ENCODE measurements at places on chromosomes 7 and 10. TPM values are rescaled to one million over a fixed set of nuclear protein-coding genes. Genes with fewer than 3 reads are reported as not detected.
A peak's percentile ranks its signal among the peaks of the same experiment; 100 is the strongest.

GRCh38 chr10:103781329-103782061, 73.9 kb downstream of the SH3PXD2A start:
- DNase-seq, result peak; percentile 67

GRCh38 chr7:117137868-117138267, 184.6 kb downstream of the ST7 start:
- no peak for DNase-seq

- no peak for DNase-seq
Observed at GRCh38 chr10:76453997-76454396, 1022.6 kb downstream of the LRMDA start.

The TET1 gene
- 1.5 TPM for total RNA-seq

- DNase-seq, result no peak
Observed at GRCh38 chr7:139345042-139345441, 3.9 kb downstream of the FMC1 start.

DNA sequence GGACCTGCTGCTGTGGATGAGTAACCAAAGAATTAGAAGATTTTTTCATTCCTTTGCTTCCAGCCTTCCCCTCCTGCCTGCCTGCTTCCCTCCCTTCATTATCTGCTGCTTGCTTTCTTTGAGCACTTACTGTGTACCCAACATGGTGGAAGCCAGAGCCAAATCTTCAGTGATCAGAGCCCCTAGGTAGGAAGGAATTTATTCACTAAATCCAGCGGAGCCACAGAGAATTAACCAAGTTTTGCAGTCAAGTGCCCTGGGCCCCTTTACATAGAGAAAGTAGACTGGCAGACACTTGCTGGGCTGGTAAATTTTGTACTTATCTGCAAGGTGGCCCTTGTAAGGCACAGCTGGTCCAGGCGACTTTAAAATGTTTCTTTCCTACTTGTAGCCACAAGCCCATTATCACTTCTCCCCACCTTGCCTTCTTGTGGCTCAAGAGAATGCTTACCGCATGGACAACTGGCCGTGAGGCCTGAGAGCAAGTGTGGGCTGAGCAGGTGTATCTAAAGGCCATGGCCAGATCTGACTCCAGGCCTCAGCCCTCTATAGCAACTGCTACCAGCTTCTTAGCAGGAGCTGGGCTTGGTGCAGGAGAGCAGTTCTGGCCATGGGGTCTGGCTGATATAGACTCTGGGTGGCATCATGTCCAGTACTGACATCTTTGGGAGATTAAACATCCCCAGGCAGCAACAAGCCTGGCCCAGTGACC, 11.1 kb downstream of the UNC5B start:
- no peak for DNase-seq

GRCh38 chr7:26035552-26035951, 116.4 kb upstream of the NFE2L3 start:
- no peak for DNase-seq

The ANKRD30A gene
- total RNA-seq, result not detected

The ECHS1 gene
- 48.3 TPM for total RNA-seq

GRCh38 chr10:119290301-119291048, 83.1 kb downstream of the GRK5 start:
- DNase-seq, result no peak

The AKR1C1 gene
- 17.5 TPM for total RNA-seq

DNA sequence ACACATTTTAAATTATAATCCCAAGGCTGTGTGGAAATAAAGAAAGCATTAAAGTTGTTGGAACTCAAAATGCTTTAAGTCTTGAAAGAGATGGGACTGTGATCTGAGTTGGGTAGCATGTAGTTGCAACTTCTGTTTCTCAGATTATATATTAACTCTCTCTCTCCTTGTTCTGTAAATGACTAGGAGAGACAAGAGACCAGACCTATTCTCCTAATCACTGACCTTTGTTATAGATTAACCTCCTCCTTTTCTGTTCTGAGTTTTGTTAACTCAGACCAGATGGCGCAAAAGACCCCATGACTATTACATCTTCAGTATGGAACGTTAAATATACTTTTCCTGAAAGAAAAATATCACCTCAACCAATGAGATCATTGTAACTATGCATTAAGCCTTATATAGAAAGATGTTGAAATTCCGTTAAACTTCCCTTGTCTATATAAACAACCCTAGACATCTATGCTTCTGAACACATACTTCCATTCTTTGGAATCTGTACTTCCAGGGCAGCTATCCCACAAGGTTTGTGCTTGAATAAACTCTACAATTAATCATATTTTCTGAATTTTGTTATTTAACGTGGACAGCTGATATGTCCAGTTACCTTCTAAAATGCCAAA, 143.5 kb upstream of the TRIM24 start:
- DNase-seq, result no peak

The HOXA5 gene
- 30.9 TPM for total RNA-seq

- no peak for DNase-seq
Observed at GRCh38 chr7:36278069-36278619, 111.5 kb upstream of the ANLN start.

DNA sequence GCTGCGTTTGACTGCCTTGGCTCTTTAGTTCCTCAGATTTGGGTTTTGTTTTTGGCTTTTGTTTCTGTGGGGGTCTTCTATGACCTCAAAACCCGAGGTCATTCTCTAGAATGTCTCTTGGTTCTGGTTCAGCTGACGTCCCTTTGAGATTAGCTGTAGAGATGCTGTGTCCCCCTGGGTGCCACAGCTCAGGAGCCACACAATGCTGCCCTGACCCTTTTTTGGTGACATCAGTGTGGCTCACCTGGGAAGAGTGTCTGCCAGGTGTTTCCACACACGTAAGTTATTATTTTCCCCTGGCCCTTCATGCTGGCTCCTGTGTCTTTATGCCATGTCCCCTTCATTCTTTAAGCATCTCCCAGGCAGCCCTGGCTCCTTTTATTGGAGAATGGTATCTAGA, 89.8 kb upstream of the DDC start:
- no peak for DNase-seq

DNA sequence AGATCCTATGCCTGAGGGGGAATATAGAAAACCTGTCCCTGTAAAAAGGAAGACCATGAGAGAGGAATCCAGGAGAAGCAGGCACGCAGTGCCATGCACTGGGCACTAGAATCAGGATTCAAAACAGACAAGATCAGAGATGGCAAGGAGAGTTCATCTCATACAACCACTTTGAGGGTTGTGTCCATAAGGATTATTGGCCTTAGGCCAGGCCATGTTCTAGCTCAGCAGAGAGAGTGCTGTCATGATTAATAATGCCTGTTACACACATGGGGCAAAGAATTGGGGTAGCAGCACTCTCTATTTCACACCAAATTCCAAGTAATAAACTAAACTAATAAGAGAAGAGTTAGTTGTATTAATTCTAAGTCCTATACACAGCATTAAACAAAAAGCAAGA, 29.1 kb downstream of the EZH2 start:
- no peak for DNase-seq

GRCh38 chr10:18699849-18700840, 40.9 kb downstream of the ARL5B start:
- no peak for DNase-seq

DNA sequence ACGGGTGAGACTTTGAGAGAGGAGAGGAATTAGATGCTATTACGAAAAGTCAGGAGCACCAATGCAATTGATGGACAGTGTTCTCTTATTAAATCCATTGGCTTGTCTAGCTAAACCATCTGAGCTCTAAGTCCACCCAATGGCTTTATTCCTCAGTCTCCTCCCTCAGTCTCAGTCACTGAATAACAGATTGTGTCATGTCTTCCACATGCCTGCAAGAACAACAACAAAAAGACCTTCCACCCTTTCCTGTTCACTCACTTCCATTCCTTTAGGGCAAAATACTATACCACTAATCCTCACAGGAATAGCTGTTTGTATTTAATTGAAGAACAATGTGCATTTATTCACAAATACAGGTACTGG, 154.8 kb upstream of the LAMB4 start:
- DNase-seq, result no peak

DNA sequence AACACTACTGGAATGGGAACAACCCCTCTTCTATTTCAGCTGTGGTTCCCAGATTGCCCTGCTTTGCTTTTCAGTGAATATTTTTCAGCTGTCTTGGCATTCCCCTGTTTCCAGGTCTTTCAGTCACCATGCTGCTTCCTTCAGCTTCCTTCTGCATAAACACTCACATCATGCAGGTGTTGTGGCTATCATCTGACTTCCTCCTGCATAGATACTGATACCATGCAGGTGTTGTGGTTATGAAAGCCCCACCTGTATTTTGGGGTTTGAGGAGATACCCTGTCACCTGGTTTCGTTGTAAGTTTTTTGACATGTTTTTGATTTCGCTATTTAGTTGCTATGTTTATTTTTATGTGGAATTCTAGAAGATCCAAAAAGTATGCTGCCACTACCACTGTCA, 71.5 kb downstream of the SLC35B4 start:
- DNase-seq, result no peak
